ENCODE measurements at places on chromosomes 4 and X.

- DNase-seq: no peak
Measured at GRCh38 chr4:113080050-113080449, 30.6 kb downstream of the ANK2 start.

DNA sequence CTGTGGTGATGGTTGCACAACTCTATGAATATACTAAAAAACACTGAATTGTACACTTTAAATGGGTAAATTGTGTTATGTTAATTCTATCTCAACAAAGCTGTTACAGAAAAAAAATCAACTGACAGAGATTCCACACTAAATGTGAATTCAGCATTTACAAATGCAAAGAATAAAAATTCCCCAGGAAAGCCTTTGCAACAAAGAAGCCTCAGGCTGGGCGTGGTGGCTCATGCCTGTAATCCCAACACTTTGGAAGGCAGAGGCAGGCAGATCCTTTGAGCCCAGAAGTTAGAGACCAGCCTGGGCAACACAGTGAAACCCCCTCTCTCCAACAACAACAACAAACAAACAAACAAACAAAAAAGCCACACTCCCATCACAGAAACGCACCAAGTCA lies 8.9 kb downstream of the BCLAF3 start:
- no peak for DNase-seq

DNA sequence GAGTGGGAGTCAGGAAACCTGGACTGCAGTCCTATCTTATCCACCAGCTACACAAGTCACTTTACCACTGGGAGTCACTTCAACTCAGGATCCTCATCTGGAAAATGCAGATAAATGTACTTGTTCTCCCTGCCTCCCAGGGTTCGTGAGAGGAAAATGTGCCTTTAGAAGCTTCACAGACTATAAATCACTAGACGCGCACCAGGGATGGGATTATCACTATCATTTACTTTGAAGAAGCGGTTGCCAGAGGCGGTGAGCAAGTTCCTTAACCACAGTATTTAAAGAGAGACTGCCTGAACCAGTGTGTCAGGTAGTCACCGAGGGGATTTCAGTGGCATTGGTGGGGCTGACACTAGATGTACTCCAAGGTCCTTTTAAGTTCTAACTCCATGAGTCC lies 219.5 kb downstream of the HS6ST2 start:
- DNase-seq: no peak

DNA sequence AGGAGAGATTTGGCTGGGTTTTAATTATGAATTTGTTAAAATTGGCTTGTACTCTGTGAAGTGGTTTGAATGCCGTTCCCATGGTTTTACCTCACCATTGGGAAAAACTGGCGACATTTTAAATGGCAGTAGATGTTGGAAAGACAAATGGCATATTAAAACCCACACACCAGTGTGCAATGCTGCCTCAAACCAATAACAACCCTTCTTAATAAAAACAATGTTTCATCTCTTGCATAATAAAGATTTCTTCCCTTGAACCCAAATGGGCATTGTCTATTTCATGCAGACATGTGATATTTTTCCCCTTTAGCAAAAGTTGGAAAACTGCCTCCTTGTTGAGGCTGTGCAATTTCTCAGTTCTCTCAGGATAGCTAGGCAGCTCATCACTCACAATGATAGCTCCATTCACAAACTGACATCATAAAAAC lies 33.7 kb downstream of the GABRB1 start:
- no peak for DNase-seq

DNA sequence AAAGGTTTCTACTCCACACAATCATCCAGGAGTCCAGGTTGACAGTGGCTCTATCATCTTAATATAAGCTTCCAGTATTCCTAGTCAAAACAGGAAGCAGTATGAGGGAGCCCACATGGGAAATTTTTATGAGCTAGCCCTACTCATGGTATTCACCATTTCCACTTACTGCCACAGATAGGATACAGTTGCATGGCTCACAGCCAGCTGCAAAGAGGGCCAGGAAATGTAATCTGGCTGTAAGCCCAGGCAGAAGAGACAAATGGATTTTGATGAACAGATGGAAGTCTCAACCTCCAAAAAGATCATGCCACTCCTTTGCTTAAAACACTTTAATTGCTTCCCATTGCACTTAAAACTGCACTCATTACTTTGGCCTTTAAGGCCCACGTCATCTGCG lies 150.6 kb downstream of the ADAMTS3 start:
- no peak for DNase-seq

GRCh38 chr4:158710814-158711213 lies 12.4 kb downstream of the PPID start:
- DNase-seq: no peak

DNA sequence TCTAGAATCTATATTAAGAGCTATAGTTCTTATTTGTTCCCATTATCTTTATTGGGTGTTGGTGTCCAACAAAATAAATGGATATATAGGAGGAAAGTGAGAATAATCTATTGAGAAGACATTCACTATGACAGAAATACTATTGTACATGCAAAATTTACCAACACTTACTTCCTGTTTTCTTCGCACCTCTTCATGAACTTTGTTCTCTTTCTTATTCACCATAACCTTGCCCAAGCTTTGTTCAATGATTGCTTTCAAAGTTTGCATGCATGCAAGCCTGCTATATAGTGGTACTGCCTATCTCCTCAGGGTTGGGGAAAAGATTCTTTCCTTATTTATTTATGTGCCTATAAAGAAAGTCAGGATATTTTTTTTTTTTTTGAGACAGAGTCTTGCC lies 176.4 kb upstream of the JADE1 start:
- DNase-seq: no peak

DNA sequence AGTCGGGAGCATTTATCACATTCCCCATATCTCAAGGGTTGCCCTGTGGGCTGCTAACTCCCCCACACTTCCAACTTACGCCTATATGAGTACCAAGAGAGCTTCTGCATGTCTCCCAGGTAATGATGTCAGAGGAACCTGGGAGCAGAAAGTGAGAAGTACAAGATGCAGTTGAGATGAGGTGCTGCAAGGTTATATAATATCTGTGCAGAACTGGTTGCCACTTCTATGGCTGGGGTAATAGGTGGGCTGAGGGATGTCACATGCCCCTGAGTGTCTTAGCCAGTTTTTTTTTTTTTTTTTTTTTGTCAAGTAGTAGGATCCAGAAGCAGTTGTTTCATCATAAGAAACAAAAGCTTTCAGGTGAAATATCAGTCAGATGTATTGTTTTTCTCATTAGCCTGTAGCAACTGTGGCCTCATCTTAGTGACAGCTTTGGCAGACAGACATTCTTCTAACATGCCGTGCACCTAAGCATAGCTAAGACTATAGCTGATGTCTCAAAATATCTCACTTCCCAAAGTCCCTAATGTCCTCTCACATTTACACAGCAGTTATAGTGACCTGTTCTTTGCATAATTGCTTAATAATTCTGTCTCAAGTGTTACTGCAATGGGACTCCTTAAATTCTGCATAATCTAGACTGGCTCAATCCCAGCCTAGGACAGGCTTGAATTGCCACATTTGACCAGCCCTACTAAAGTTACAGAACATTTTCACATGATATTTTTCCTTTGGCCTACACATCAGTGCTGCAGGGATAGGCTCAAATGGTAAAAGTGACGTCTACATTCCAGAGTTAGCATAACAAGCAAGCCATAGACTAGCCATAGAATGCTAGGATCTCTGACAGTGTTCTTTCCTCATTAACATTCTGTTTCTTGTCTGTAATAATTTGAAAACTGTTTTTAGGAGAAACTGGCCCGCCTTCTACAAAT lies 17.9 kb upstream of the MAOB start:
- DNase-seq: no peak

- DNase-seq: no peak
Measured at GRCh38 chrX:119885554-119886428, 9.9 kb upstream of the AKAP14 start.

- DNase-seq: no peak
Measured at GRCh38 chr4:27360790-27361267, 500.2 kb downstream of the STIM2 start.

DNA sequence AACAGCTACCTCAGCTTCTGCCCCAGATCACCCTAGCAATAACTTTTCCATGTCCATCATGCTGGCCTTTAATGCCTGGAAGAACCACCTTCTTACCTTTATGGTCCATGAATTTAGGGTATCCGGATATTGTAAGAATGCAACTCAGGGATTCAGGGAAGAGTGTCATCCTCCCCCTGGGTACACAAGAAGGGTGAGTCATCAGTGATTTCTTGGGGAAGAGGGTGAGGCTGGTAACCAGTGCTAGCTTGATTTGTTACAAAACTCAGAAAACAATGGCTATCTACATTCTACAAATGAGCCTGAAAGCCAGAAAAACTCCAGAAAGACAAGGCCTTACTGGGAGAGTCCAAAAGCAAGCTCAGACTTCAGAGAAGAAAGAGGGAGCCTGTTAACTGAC lies 10.4 kb upstream of the NALF2 start:
- no peak for DNase-seq

- DNase-seq: no peak
Measured at GRCh38 chr4:142551517-142552305, 294.4 kb downstream of the INPP4B start.

GRCh38 chr4:125062115-125063050 lies 252.4 kb upstream of the FAT4 start:
- no peak for DNase-seq

DNA sequence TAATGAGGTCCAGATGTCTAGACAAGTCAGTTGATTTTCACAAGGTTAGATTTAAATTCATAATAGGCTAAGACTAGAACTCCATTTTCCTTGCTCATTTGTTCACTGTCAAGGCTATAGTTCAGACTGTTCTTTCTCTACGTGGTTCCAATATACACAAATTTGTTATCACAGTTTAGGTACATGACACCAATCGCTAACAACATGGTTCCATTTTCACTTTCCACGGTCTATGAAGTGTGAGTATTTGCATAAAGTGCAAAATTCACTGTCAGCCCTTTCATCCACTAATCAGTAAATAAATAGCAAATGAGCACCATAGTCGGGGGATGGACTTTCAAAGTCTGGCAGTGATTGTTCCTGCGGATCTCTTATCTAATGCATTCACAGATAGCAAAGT lies 315.7 kb upstream of the SPOCK3 start:
- DNase-seq: no peak
